ENCODE measurements at places on chromosomes 16 and 17. TPM values are rescaled to one million over a fixed set of nuclear protein-coding genes. Genes with fewer than 3 reads are reported as not detected.

- DNase-seq: no peak
Measured at GRCh38 chr16:21267298-21267697, 10.8 kb downstream of the CRYM start.

GRCh38 chr16:4309833-4310266 lies 6.0 kb upstream of the GLIS2 start:
- peak; percentile 97 for DNase-seq

DNA sequence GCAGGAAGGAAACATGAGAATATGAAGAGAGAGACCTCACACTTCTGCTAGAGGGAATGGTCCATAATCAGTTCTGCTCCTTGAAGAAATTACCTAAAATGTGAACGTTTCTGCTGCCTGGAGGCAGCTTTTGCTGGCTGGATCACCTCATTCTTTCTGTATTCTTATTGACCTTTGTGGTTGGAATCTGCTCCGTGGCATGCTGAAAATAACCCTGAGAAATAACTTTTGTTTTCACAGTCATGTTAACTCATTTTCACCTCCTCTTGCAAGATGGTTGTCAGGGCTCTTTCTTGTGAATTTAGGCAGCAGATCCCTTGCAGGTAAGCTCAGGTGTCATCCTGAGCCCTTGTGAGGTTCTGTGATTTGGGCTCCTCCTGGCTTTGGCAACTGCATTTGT lies 70.2 kb downstream of the IRF8 start:
- DNase-seq: no peak

DNA sequence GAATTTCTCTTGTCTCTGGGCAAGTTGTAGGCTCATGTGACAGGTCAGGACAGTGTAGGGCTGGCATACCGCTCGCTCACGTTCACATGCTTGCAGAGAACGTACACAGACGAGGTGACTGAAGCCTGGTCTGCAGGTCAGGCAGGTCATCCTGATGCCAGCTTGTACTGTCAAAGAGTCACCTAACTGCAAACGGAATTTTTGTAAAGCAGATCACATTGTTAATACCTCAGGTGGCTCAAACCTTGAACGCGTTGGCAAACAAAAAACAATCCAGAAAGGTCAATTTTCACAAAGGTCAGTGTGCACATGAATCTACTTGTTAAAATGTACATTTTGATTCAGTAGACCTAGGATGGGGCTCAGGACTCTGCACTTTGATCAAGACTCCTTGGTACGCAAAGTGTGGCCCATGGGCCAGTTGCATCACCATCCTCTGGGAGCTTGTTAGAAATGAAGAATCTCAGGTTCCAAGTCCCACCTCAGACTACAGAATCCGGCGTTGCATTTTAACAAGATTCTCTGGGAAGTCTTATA lies 28.6 kb downstream of the ANKRD40 start:
- DNase-seq: no peak

GRCh38 chr17:7704601-7705268 lies at the start of gene EFNB3:
Gene EFNB3, plus strand, starts transcription at chr17:7705202. Its CDS starts 397 bp downstream, at chr17:7705599.
- DNase-seq: peak; percentile 94

GRCh38 chr16:11350519-11350918 lies 5.3 kb downstream of the RMI2 start:
- DNase-seq: no peak

DNA sequence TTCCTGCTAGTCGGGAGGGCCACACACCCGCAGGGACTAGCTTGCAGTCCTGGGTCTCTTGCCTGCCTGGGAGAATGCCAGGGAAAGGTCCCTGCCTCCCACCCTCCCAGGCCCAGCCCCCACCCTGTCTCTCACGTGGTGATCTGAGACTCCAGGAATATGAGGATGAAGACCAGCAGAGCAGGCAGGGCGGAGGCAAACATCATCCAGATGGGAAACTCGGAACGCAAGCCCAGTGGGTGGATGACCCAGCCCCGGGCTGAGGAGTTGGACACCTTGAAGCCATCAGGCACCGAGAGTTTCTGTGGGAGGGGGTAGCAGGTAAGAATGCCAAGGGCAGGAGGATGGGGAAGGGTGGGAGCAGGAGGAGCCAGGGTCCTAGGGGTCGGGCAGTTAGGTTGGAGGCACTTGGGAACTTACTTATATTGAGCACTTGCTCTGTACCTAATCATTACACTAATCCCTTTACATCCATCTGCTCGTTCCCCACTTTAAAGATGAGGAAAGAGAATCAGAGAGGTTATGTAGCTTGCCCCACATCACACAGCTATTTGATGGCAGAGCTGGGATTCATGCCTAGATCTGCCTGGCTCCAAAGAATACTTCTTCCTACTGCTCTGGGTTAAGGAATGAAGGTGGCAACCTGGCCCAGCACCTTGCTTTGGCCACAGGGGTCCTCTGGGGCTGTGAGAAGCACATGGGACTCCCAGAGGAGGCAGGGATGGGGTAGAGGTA lies 13.4 kb downstream of the SLC4A1 start:
- no peak for DNase-seq

DNA sequence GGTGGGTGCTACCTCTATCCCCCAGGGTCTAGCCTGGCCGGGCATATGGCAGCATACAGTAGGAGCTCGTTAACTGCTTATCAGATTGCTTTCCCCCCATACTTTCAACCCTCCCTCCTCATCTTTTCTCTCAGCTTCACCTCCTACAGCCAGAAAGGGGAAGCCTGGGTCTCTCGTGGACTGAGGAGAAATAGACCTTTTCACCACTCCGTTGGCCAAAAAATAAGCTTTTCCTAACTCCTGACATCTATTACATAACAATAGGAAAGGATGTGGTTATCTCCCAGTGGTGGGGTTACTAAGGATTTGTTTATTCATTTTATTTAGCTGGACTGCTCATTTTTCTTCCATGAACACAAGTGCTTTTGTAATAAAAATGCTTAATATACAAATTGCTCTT lies 9.0 kb upstream of the CXCL16 start:
- no peak for DNase-seq

DNA sequence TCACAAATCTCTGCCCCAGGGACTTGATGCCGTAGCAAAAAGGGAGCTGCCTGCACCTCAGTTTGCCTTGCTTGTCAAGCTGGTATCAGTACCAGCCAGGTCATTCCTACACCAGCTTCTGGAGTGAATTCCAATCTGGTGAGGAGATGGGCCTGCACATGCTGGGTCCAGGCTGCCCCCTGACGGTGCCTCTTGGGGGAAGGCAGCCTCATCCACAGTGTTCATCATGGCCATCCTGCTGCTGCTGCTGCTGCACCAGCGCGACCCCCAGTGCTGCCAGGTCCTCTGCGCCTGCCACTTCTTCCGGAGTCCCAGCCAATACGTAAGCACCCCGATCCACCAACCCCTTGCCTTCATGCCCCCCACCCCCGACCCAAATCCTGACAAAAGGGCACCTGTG lies 8.3 kb downstream of the MRPL27 start:
- DNase-seq: peak; percentile 84

DNA sequence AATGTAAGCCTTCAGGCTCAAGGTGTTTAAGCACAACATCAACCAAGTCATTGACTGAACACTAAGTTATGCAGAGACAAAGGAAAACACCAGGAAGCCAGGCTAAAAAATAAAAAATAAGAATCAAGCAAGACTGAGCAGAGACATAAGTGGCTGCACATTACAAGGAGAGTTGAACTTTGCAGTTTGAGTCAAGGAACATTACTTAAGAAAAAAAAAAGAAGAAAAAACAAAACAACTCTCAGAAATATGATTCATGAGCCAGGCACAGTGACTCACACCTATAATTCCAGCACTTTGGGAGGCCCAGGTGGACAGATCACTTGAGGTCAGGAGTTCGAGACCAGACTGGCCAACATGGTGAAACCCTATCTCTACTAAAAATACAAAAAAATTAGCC lies 168.1 kb downstream of the C16orf95 start:
- no peak for DNase-seq

Gene GLYR1
- 55.0 TPM for total RNA-seq

Gene HES7
- total RNA-seq: 0.97 TPM

Gene MEIOB
- total RNA-seq: 0.21 TPM

Gene SOX15
- 9.3 TPM for total RNA-seq
